ENCODE measurements at places on chromosomes 5 and 9.

- no peak for DNase-seq
Observed at GRCh38 chr9:88237479-88237961, 99.2 kb upstream of the SPATA31C2 start.

- peak; percentile 13 for DNase-seq
Observed at GRCh38 chr9:36049408-36049807, 12.7 kb downstream of the RECK start.

- DNase-seq = no peak
Observed at GRCh38 chr5:181263633-181264032, 2.7 kb upstream of the TRIM52 start.

- no peak for DNase-seq
Observed at GRCh38 chr5:58085800-58086199, 374.1 kb downstream of the PLK2 start.
